WTC11 (cell line): ENCODE measurements at places on chromosomes 3 and 15. TPM values are rescaled to one million over a fixed set of nuclear protein-coding genes. Genes with fewer than 3 reads are reported as not detected.
A peak's percentile ranks its signal among the peaks of the same experiment; 100 is the strongest.

DNA sequence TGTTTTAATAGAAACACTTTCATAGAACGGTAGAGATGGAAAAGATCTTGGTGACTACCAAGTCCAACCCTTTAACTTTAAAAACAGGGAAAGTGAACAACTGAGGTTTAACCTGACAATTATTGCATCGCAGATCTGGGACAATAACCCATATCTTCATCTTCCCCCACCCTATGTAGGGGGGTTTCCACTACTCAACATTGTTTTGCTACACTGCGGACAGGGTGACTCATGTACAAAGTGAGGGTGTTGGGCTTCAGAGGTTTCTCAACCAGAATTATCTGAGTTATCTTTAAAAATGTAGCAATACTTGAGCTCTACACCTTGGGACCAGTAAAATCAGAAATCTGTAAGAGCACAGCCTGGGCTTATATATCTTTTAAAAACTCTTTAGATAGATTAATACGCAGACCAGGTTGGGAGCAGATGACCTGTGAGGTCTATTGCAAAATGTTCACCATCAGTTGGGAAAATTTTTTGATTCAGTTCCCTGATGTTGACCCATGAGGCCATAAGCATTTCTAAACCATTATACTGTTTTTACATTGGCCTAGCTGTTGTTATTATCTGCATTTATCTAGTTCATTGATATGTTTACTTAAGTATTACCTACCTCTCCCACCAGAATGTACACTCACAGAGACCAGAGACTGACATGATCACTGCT lies 103.6 kb upstream of the ICE2 start:
- H3K4me3 ChIP-seq: no peak overlapping the region
- H3K36me3 ChIP-seq: no peaks in the 10 kb centered on the region
- peaks cover 35% of the 10 kb centered on the region for H3K4me1 ChIP-seq
- no peaks in the 10 kb centered on the region; the same call in 1 of the 2 replicates for H3K27me3 ChIP-seq
- H3K27ac ChIP-seq: no peak overlapping the region

DNA sequence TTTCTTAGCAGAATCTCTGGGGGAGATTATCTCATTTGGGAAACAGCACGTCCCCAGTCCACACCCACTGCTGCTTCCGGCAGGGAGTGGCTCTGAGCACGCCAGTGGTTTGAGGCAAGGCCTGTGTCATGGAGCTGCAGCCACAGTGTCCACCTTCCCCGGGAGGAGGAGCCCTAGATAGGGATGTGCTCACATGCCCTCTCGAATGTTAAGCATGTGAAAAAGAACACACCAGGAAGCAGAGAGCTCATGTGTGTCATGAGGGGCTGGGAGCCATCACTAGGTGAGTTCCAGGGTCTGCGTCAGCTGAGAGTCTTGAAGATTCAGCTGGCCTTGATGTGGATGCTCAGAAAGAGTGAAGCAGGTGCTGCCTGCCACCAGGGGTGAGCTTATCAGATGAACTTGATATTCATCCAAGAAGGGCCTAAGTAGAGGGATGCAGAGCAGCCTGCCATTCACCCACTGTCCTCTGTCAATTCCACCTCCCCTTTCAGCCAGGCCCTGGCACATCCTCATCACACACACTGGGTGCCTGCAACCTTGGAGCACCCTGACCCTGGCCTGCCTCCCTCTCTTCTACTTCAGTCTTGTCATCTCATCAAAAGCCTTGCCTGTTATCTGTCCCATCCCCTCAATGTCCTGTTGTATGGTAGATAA lies 16.3 kb downstream of the ITGA11 start:
- DNase-seq: no peak
- peaks cover 14% of the 10 kb centered on the region for H3K4me1 ChIP-seq
- peaks cover 8% of the 10 kb centered on the region for H3K27me3 ChIP-seq
- no peaks in the 10 kb centered on the region for H3K36me3 ChIP-seq

GRCh38 chr15:47767035-47767434 lies 49.7 kb downstream of the SEMA6D start:
- DNase-seq: no peak
- no peaks in the 10 kb centered on the region for H3K27me3 ChIP-seq
- no peak overlapping the region for H3K27ac ChIP-seq
- peaks cover 17% of the 10 kb centered on the region; the same call in 1 of the 2 replicates for H3K4me1 ChIP-seq

- H3K36me3 ChIP-seq: no peaks in the 10 kb centered on the region
- no peaks in the 10 kb centered on the region for H3K27me3 ChIP-seq
- peaks cover 33% of the 10 kb centered on the region for H3K4me1 ChIP-seq
- no peak overlapping the region for H3K4me3 ChIP-seq
- no peak overlapping the region for H3K27ac ChIP-seq
- DNase-seq: no peak
Observed at GRCh38 chr3:55203006-55203405, 275.1 kb upstream of the LRTM1 start.

- H3K36me3 ChIP-seq: peaks cover 4% of the 10 kb centered on the region; the same call in 1 of the 2 replicates
- no peaks in the 10 kb centered on the region for H3K4me1 ChIP-seq
- no peak for DNase-seq
- H3K27ac ChIP-seq: no peak overlapping the region
- no peak overlapping the region for H3K4me3 ChIP-seq
Observed at GRCh38 chr15:47507221-47507985, 209.9 kb upstream of the SEMA6D start.

GRCh38 chr3:128237348-128238183 lies 84.3 kb downstream of the EEFSEC start:
- H3K36me3 ChIP-seq: no peaks in the 10 kb centered on the region
- no peaks in the 10 kb centered on the region for H3K27me3 ChIP-seq
- peak overlapping the region; percentile 35; the same call in 1 of the 2 replicates for H3K27ac ChIP-seq
- no peak for DNase-seq
- H3K4me1 ChIP-seq: peaks cover 17% of the 10 kb centered on the region

The PARP3 gene
- total RNA-seq: 2.8 to 2.9 TPM (median 2.8 TPM) in 3 replicates

The TMC3 gene
- not detected in 3 replicates for total RNA-seq

The EHHADH gene
- total RNA-seq: 4.2 to 4.9 TPM (median 4.3 TPM) in 3 replicates

The SETMAR gene
- 11.6 to 15.0 TPM (median 14.7 TPM) in 3 replicates for total RNA-seq

The BFSP2 gene
- 0.44 TPM in 1 of 3 replicates, not detected in the others for total RNA-seq

The MKRN3 gene
- total RNA-seq: not detected in 3 replicates

The RBMS3 gene
- total RNA-seq: 5.0 to 8.7 TPM (median 6.7 TPM) in 3 replicates

The ERICH6 gene
- total RNA-seq: 0.26 to 0.30 TPM in 2 of 3 replicates, not detected in the other
